CD4-positive, alpha-beta T cell treated with Interleukin-4 for 4 hours (primary cell): ENCODE measurements at places on chromosomes 3 and 15.

- DNase-seq, result no peak
Measured at GRCh38 chr3:59797533-59797932, 747.7 kb upstream of the CFAP20DC start.

GRCh38 chr15:34318277-34319079 lies 19.1 kb downstream of the SLC12A6 start:
- DNase-seq, result peak; percentile 47

- no peak for DNase-seq
Measured at GRCh38 chr3:107767897-107768605, 245.3 kb downstream of the BBX start.

GRCh38 chr3:196765454-196765853 lies 25.8 kb downstream of the PAK2 start:
- no peak for DNase-seq

GRCh38 chr15:92157666-92158298 lies 235.9 kb upstream of the ST8SIA2 start:
- no peak for DNase-seq

GRCh38 chr15:94141802-94142201 lies 89.6 kb upstream of the MCTP2 start:
- DNase-seq, result no peak

DNA sequence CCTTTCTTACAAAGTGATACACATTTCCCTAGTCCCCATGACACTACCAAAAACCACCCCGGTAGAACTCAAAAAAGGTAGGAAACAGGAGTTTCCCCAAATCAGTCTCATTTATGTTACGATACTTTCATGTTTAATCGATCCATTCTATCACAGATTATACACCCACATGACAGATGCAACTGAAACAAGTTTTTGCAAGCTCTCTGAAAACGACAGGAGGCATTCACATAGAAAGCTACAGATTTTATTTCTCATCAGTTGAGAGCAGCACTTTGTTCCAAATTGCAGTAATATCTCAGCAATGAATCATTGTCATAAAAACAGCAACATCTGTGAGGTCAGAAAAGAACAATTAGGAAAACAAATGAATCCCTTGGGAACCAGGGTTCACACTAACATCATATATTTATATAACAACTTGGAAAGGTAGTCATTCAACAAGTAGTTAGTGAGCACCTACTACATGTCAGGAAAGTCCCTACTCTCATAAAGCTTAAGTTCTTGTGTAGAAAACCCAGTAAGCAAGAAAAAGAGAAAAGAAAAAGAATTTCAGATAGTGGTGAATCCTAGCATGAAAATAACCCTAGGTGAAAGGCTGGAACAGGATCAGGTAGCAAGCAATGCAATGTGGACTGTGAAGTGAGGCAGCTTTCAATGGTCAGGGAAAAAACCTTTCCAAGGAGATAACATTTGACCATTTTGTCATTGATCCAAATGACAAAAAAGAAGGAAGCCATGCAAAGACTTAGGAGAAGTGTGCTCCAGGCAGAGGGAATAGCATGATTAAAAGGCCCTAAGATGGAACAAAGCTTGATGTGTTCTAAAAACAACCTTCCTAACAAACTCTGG lies 8.3 kb downstream of the PLD1 start:
- no peak for DNase-seq

GRCh38 chr3:634511-634910 lies 437.9 kb downstream of the CHL1 start:
- DNase-seq, result no peak

GRCh38 chr15:78127882-78128281 lies 3.4 kb downstream of the CIB2 start:
- no peak for DNase-seq

DNA sequence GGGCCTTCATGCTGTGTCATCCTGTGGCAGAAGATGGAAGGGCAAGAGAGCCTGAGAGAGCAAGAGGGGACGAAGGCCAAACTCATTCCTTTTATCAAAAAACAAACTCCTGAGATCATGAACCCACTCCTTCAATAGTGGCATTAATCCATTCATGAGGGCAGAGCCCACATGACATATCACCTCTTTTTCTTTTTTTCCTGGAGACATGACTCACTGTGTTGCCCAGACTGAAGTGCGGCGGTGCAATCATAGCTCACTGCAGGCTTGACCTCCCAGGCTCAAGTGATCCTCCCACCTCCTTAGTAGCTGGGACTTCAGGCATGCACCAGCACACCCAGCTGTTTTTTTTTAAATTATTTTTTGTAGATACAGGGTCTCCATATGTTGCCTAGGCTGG lies 92.0 kb upstream of the RNU6-1 start:
- DNase-seq, result no peak

GRCh38 chr3:13235897-13236296 lies 162.7 kb upstream of the IQSEC1 start:
- no peak for DNase-seq

DNA sequence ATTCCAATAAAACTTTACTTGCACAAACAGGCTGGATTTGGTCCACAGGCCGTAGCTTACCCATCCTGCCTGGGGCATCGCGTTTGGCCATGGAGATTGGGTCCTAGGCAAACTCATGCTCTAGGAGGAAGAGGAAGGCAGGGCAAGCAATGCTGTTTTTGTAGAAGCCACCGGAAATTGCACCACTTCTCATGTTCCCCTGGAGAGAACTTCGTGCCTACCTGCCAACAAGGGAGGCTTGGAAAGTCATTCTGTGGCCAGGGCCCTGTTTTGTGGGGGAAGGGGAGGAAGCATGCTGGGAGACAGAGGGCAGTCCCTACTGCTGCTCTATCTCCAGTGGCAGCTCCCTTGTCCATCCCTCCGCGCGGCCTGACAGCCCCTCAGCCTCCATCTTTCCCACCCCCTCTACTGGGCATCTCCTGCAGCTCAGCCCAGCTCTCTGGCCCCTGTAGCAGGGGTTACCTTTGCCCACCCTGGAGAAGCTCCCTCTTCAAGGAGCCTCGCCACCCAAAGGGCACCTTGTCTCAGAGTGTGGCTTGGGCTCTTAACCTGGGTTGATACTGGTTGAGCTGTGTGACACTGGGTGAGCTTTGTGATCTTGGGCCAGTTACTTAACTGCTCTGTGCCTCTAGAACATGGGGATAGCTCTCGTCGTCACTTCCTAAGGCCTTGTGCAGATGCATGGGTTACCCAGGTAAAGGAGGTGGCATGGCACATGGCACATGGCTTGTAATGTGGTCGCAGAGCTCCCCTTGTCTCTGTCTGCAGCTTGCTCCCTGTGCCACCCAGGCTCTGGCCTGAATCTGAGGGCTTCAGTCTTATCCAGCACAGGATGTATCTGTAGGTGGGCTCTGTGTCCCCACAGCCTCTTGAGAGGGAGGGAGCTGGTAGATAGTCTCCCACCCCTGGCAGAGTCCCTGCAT lies 6.1 kb downstream of the ABTB1 start:
- DNase-seq, result no peak

DNA sequence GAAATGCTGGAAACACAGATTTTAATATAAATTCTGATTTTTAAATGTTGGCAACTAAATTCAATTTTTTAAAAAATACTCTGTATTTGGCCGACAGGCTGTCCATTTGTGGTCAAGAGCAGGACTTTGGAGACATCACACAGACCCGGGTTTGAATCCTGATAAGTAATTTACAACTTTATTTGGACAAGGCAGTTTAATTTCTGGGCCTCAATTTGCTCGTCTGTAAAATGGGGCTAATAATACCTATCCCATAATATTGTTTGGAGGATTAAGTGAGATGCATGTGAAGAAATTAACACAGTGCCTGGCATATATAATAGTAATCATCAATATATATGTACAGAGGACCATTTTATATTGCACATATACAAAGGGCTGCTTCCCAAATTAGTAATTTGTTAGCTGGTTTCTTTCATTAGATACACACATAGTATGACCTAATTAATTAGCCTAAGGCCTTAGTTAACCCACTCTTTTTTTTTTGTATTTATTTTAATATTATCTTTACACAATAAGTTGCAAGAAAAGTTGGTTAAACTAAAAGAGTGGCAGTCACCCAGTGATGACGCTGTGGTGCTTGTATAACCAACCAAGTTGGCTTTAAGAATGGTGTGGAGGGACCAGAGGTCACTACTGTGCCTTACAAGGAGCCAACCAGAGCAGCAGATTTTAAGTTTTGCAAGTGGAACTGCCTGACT lies 665 bp downstream of the PIGB start:
- peak; percentile 17 for DNase-seq

- DNase-seq, result no peak
Measured at GRCh38 chr3:43885908-43886618, 195.3 kb downstream of the ABHD5 start.
